Metanephros (tissue), 2 donors: ENCODE measurements at places on chromosomes 2 and 18. TPM values are rescaled to one million over a fixed set of nuclear protein-coding genes. Genes with fewer than 3 reads are reported as not detected.

PLEKHH2 gene
- 67.0 TPM for total RNA-seq

RASGRP3 gene
- 36.8 TPM for total RNA-seq

SCN9A gene
- total RNA-seq, result 5.0 TPM

TTC31 gene
- 28.2 TPM for total RNA-seq

DES gene
- total RNA-seq, result 582 TPM

TRIM43 gene
- total RNA-seq, result 0.18 TPM

FAM110C gene
- total RNA-seq, result 12.0 TPM

SCN7A gene
- total RNA-seq, result 17.2 TPM

AGXT gene
- not detected for total RNA-seq

TXNDC2 gene
- not detected for total RNA-seq

TMEM163 gene
- 0.64 TPM for total RNA-seq

LPIN2 gene
- 50.1 TPM for total RNA-seq

CCDC85A gene
- total RNA-seq, result 4.2 TPM

CNNM3 gene
- 23.5 TPM for total RNA-seq

KCNF1 gene
- total RNA-seq, result 0.70 TPM

BOLL gene
- 0.23 TPM for total RNA-seq

FAM161A gene
- 6.9 TPM for total RNA-seq

REG1B gene
- total RNA-seq, result not detected

LYPD6 gene
- 13.4 TPM for total RNA-seq

ERBB4 gene
- 104 TPM for total RNA-seq

CHAC2 gene
- total RNA-seq, result 3.4 TPM

RUFY4 gene
- 0.29 TPM for total RNA-seq

SETBP1 gene
- 48.8 TPM for total RNA-seq

CPLX4 gene
- total RNA-seq, result not detected

MROH2A gene
- total RNA-seq, result 0.53 TPM

PLEKHB2 gene
- 72.6 TPM for total RNA-seq
